ENCODE measurements at places on chromosomes 2 and 18.

DNA sequence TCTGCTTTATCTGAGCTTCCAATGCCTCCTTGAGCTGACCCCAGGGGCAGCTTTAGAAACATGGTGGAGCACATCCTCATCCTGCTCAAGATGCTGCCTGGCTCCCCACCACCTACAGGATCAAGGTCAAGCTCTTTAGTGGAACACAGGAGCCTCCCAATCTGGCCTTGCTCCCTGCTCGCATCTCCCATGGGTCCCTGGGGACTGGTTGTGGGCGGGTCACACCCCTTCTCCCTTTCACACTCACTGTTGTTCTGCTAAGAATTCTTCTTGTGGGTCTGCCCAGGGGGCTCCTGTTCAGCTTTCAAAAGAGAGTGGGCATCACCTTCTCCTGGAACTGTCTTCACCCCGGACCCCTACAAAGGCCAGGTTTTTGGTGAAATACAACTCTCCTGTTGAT is 8.4 kb upstream of the NT5DC4 start:
- DNase-seq, result peak; percentile 47

DNA sequence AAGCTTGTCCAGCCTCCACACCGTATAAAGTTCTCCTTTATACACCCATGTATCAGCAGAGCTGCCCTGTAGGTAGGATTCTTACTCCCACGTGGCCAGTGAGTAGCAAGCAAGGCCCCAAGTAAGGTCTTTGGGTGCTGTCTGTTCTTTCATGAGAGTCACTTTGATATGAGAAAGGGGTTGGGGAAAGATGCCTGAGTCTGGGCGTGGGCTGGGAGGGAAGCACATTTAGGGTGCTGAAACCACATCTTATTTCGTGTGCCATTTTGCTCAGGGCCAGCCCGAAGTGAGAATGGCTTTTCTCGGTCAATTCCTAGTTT is 436 bp upstream of the ITPRIPL1 start:
- DNase-seq, result no peak

DNA sequence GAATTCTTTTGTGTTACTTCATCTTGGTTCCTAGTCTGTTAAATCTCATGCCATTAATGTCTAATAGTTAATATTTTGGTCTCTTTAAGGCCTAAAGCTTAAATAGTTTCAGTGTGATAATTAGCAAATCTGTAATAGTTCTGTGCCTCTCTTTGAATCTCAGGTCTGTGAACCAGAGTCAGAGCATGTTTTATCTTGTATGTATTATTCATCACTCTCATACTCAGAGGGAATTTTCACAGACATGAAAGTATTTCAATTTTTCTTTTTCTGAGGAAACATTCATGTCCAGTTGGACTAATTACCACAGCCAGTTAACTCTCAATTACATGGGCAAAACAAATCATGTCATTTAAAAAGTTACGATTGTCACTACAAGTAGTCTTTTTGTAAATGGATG is 931.9 kb upstream of the SLC39A10 start:
- DNase-seq, result no peak

GRCh38 chr18:39681061-39681460 is 2115.5 kb upstream of the CELF4 start:
- DNase-seq, result no peak

DNA sequence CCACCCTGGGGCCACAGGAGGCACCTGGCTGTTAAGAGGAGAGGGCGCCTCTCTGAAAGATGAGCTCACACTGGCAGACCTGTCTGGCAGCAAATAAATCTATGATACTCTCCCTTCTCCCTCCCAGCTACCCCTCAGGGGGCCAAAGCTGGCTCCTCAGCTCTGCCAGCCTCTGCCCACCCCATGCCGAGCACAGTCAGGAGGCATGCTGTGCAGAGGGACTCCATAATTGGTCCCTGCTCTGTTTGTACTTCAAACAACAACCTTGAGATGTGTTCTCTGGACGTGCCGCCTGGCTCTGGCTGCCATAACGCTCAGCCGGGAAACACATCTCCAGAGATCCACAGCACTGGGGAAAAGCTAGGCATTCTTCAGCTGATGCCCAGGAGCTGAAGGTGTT is 126.7 kb downstream of the GALNT14 start:
- no peak for DNase-seq

DNA sequence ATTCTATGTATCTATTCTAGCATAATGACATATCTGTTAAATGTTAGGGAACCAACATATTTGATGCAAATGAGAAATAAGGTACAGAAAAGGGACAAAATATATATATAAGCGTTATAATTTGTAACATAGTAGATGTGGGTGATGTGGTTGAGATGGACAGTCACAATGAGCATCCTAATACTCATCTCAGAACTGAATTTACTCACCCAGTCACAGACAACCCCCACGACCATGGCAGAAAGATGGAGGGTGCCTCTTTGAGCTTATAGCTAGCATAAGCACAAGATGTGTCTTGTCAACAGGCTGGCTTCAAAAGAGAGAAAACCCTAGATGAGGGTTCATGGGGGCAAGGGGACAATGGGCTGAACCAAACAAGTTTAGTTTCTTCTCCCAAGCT is 9.1 kb upstream of the DSG3 start:
- no peak for DNase-seq

DNA sequence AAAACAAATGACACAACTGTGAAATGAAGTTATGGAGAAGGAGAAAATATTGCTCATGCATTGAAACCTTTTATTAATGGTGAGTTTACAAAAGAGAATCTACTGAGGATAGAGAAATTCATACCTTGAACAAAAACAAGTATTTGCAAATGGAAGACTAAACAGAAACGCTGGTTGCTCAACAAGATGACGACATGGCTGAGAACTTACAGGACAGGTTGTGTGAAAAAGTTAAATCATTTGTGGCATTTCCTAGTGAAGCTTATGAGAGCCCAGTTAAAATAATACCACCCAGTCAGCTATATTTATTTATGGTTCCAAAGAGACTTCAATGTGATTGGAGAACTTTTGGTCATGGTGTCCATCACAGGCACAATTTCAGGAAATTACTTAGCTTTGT is 148.6 kb upstream of the PKDCC start:
- no peak for DNase-seq

DNA sequence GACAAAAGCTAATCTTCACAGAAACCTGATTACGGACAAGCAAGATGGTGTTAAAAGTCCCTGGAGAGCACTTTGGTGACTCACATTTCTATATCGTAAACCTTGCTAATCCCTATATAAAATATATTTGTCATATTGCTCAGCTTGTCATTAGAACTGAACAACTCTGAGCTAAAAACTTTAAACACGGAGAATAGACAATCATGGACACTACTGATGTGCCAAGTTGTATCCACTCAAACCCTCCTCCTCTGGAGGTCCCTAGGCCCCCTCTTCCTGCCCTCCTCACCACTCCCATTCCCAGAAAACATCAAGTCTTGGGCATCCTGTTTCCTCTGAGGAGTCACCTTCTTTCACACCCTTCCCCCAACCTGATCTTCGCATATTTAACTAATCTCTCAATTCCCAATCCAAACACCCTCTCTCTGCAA is 138.7 kb upstream of the PID1 start:
- no peak for DNase-seq

- no peak for DNase-seq
Observed at GRCh38 chr2:235806986-235807750, 313.3 kb downstream of the AGAP1 start.

GRCh38 chr2:112026509-112026908 is 28.6 kb upstream of the TMEM87B start:
- DNase-seq, result no peak

GRCh38 chr2:232986155-232986554 is 26.9 kb downstream of the NGEF start:
- no peak for DNase-seq

- no peak for DNase-seq
Observed at GRCh38 chr2:161075701-161076100, 84.5 kb upstream of the TANK start.

GRCh38 chr2:28591711-28592335 is 96.0 kb downstream of the PLB1 start:
- DNase-seq, result no peak

DNA sequence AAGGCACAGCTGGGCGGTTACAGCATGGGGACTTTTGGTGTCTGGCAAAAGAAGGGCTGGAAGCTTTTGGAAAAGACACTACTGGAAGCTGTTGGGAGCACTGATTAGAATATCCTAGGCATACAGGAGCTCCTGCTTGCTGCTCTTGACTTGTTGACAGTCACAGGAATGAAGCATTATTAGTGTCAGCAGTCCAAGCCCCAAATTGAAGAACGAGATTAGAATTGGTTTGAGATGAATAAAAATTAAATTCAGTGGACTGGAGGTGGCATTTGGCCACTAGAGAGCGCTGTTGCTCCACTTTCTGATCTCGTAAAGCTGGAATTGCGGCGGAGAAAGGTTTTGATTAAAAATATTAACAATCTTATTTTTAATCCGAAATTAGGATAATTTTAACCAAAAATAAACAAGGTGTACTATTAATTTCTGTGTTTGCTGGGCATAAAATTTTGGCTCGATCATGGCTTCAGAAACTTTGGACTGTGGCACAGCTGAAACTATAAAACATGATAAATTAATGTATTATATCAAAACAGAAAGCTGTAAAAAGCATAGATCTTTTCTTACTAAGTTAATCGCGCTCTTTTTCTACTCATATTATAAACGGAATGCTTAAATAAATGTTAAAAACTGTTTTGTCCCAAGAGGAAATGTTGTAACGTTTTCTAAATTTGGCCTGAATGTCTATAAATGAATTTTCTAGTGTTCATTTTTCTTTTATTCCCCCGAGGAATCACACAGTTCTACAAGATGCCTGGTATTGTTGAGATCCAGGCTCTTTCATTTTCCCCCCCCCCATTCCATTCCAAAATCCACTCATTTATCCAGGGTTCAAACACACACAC is 2.4 kb upstream of the HOXD8 start:
- DNase-seq, result peak; percentile 87

DNA sequence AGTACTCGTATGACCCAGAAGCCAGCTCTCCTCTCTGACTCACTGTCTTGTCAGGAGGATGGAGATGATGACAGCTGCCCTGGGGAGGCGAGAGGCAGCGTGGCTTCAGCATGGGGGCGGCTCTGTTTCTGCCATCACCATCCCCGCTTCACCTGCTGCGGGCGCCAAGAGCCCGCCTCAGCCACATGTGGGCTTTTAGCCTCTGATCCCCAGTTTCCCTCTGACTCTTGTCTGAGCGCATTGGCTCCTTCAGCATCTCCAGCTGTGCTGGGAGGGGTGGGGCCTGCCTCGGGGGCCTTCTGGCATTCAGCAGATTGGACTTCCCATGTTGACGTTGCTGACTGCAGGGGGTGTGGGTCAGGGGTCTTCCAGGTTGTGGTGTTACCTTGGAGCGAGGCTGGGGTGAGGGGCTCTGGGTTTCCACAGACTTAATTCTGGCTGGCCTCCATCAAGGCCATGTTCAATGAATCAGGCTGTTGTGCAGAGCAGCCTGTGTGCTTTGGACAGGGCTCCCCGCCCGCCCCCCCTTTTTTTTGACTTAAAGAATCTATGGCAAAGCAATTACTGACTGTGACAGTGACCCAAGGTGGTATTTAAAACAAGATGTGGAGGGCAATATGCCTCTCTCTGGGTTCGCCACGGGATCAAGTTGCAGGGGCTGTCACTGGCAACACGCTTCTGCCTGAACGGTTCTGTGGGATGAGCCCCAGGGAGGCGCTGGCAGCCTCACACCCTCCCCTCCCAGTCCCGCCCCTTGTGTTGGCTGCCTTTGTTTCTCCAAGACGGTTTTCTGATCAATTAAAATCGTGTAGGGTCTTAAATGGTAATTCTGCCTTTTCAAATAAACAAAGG is 228.3 kb downstream of the LDLRAD4 start:
- DNase-seq, result peak; percentile 76

DNA sequence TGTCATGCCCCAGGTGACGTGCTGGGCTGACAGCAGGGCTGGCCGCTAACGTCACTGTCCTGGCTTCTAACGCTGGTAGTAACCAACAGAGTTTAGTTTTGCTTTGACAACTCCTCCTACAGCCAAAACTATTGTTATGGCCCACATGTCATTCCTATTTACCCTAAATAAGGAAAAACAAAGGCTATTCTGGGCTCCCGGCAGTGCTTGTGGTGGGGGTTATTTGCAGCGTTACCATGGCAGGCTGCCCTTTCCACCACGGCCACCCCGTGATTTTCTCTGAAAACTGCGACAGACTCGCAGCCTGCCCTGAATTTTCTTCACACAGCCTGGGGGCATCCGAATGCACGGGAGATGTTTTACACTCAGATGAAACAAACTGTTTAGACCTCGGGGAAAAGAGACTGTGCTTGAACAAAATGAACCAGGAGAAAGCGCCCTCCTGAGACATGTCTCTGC is 115.2 kb downstream of the FAM210A start:
- DNase-seq, result no peak

GRCh38 chr2:238702276-238703052 is 145.4 kb upstream of the TWIST2 start:
- peak; percentile 26 for DNase-seq

GRCh38 chr18:54076166-54076565 is 148.3 kb downstream of the MBD2 start:
- no peak for DNase-seq

- DNase-seq, result no peak
Observed at GRCh38 chr2:105645938-105646773, 98.6 kb upstream of the NCK2 start.

DNA sequence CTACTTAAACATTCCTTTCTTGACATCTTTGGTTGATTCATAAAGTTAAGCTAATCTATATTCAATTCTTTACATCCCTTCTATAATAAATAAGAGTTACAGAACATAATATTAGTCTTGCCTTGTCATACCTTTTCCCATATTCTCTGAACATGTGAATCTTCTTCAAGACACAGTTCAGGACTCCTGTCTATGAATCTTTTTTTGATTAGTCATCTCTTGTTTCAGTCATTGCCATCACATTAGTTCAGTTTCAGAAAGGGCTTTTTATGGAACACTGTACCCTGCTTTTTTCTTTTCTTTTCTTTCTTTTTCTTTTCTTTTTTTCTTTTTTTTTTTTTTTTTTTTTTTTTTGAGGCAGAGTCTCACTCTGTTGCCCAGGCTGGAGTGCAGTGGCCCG is 181.2 kb downstream of the UBE2E3 start:
- no peak for DNase-seq

DNA sequence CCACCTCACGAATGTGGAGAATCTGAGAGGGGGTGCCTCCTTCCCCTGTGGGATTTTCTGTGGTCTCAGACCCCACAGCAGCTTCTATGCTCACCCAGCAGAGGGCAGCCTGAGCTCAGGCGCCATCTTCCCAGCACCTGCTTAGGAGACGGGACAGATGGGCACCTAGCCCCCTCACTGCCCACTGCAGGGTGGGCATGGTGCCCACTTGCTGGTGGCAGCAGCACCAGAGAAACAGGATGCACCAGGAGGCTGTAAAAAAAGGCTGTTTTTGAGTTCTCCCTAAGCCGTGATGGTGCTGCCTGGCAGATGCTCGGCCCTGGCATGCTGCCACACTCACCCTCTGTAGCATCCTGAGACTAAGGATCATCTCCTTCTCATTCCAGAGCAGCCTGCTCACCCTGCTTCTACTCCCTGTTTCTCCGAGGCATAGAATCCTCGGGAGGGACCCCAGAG is 19.1 kb upstream of the SLC20A1 start:
- peak; percentile 80 for DNase-seq

- no peak for DNase-seq
Observed at GRCh38 chr2:68753318-68753717, 18.7 kb downstream of the ARHGAP25 start.
